ENCODE measurements at places on chromosomes 5 and 9.

- DNase-seq = no peak
These were observed 3.2 kb downstream of the TPM2 start for GRCh38 chr9:35686222-35687203.

GRCh38 chr5:73831066-73831465 lies 205.1 kb downstream of the ARHGEF28 start:
- no peak for DNase-seq

- DNase-seq = no peak
These were observed 102.9 kb downstream of the LIFR start for GRCh38 chr5:38453506-38453905.

- DNase-seq = no peak
These were observed 6.6 kb downstream of the C1QTNF2 start for GRCh38 chr5:160363660-160364395.

DNA sequence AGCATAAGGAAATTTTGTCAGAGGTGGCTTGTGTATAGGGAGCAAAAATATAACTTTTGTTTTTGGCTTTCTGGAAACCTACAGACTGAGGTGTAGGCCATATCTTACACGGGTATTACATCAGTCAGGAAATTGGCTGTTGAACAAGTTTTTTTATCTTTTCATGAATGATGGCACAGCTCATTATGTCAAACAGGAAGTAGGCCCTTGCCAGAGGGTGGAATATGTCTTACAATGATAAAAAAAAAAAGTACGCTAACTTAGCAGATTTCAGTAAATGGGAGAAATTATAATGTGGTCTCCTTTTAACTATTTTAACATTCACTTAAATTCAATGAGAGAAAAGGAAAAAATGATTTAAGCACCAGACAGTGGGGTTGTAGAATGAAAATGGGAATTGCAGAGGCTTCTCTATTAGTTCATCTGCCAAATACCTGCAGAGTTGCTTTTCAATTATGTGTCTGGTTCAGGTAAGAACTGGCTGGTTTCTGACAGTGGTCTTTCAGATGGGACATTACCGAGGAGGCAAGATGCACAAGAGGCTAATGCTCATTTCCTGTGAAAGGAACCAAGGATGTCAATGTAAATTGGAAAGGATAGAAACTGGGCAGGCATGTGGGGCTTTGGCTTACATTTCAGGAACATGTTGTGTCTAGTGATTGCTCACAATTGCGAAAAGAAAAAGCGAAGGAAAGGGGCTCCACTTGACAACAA lies 169.9 kb downstream of the NNT start:
- DNase-seq = peak; percentile 99

DNA sequence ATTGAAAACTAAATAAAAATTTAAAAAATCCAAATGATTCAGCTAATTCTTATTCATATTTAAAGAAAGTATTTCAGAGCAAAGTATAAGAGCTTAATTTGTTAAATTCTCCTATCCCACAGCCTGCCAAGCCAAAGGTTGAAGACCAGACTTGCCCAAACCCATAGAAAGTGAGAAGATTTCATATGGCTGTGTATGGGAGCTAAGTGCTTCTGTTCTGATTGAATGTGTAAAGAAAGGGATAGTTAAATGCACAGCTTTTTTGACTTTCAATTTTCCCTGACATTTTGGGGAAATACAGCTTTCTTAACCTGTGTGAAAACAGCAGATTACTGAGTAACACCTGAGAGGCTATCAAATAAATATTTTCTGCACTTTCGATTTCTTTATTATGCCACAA lies 125.0 kb upstream of the MTAP start:
- no peak for DNase-seq

DNA sequence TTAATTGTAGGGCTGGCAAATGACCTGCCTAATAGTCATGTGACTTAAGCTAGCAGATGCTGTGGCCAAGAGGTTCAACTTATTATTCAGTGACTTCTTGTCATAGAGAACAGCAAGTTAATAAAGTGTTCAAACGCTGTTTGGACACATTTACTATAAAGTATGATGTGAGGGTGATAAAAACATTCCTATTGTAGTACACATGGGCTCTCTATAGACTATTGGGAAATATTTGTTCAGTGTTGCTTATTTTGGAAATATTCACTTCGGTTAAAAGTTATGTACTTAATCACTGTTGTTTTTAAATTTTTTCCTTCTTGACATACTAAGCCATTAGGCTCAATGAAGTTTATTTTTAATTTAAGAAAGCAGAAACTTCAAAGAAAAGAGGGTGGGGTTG lies 345.0 kb downstream of the NNT start:
- DNase-seq = no peak

DNA sequence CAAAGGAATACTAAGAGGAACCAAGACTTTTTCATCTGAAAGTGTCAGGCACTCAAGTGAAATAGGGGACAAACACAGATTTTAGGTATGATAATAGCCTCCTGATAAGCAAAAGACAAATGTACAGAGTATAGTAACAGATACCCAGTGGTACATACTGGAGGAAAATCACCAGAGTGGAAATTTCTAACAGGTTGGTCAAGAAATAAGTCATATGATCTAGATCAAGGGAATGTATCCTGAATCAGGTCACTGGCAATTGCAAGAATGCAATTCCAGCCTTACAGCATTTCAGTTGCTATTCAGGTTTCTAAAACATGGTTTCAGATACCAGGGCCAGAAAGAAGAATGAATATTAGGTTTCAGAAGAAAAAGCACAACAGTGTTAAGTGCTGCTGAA lies 82.2 kb upstream of the SLCO6A1 start:
- no peak for DNase-seq

GRCh38 chr9:93065135-93065720 lies 6.7 kb downstream of the SUSD3 start:
- DNase-seq = no peak

GRCh38 chr5:172523146-172523745 lies 68.9 kb upstream of the SH3PXD2B start:
- DNase-seq = no peak

DNA sequence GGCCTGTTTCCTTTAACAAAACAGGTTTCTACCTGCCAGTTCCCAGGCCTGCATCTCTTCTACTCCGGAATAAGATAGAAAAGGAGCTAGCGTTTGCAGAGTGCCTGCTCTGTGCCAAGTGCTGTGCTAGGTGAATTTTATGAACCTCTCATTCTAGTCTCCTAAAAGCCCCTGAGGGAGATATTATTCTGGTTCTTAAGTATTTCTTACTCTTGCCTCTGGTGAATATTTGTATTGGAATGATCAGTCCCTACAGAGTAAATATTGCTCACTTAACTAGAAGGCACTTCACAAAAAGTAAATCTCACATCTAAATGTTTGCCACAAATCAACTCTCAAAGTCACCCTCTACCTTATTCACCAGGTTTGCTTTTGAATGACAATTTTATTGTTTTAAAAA lies 227.1 kb downstream of the AUH start:
- DNase-seq = no peak

DNA sequence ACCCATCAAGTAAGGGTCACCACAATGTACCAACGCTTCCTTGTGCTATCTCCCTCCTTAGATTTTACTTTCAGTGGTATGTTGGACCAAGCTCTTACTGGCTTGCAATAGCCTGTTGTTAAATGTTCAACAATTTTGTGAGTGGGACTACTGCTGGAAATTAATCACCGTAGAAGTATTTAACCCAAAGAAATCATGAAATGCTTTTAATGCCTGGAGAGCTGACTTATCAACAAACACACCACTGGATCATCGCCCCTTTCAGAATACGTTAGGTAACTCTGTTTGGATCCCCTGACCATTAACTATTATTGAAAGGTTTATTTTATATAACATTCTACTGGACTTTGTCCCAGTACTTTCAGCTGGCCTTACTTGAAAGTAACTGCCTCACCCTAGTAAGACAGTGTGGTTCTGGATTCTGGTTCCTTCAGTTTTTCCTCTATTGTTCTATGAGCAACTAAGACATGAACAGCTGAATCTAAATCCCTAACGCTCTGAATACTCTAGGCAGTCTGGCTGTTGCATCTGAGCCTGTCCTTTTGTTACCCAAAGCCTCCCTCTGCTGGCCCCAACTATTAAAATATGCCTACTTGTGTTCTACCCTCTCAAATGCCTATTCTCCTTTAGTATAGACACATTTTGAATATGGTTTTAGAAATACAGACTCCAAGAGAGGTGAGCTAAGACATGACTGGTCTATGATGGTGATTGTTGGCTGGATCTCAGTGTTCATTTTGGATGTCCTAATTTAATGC lies 1203.4 kb upstream of the DMAC1 start:
- DNase-seq = no peak

- no peak for DNase-seq
These were observed 135.2 kb downstream of the PTTG1 start for GRCh38 chr5:160556846-160557245.

DNA sequence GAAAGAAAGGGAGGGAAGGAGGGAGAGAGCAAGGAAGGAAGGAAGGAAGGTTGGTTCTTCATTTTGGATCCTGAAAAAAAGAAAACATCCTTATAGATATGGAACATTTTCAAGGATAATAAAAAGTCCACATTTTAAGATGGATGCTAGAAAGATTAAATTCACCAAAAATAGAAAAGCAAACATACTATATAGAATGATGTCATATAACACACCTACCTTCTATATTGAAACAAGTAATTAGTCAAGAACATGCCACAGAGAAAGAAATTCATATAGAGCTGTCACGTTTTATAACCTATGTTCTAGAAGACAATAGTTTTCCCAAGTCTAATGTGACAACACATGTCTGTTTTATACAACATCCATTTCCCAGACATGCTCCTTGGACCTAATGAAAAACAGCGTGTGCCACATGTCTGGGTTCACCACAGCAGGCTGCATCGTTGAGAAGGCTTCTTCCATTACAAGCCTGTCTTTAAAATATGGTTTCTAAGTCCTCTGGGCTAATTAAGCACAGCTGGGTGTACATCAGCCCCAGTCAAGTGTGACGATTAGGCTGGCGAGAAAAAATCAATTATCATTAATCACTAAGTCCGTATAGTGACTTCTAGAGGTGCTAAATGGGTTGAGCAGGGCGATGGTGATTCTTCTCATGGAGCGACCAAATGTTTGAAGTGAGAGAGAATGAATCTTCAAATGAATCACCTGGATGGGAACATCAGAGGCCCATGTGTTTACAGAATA lies 301.8 kb downstream of the TLE1 start:
- no peak for DNase-seq

GRCh38 chr5:8561224-8561840 lies 692.4 kb downstream of the MTRR start:
- no peak for DNase-seq

DNA sequence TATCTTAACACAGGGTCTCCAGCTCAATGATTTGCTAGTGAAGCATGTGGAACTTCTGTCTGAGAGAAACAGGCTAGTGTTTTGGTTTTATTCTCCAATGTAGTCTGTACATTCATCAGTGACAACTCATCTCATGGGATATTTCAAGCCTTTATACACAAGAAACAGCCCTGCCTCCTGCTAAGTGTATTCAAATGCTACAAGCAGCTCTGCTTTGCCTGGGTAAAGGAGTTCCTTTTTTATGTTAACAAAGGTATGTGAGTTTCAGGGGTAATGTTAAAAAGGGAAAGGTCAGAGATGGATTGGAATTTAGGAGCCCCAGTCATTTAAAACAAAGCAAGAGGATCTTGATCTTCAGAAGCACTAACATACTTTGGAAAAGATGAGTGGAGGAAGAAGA lies 498.7 kb downstream of the ISL1 start:
- no peak for DNase-seq

DNA sequence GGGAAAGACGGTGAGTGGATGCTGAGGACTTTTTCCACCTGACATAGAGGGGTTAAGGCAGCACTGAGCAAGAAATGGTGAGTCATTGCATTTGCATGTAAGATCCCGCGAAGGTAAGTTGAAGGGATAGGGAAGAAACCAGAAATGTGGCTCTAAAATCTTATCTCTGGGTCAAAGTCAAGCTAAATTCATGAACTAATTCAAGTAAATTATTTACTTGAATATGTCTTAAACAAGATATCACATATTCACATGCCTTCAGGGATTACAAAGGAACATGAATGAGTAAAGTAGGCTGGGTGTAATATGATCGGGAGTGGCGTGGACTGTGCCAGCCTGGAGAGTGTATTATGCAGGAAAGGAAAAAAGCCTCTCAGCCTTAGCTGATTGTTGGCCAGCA lies 74.4 kb upstream of the EQTN start:
- no peak for DNase-seq

GRCh38 chr9:27749838-27750237 lies 176.6 kb upstream of the C9orf72 start:
- no peak for DNase-seq

- DNase-seq = no peak
These were observed 35.1 kb downstream of the DMXL1 start for GRCh38 chr5:119105971-119106370.

DNA sequence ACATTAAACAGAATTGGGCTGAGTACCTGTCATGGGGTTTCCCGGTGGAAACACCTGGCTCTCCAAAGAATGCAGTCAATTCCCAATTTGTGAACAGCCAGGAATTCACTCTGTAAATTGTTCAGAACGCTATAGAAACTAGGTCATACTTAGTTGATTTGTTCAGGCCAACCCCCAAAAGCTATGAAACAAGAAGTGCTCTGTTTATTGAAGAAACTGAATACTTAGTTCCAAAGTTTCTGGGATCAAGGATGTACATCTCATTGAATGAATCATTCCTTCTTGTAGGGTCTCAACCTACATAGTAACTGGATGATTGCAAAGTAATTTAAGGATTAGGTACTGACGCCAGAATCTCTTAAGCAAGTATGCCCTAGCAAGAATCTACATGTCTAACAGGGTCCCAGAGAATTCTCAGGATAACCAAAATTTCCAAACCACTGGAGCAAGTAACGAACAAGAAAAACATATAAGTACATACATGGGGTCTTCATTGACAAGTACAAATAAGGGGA lies 659 bp upstream of the TUSC1 start:
- DNase-seq = no peak

DNA sequence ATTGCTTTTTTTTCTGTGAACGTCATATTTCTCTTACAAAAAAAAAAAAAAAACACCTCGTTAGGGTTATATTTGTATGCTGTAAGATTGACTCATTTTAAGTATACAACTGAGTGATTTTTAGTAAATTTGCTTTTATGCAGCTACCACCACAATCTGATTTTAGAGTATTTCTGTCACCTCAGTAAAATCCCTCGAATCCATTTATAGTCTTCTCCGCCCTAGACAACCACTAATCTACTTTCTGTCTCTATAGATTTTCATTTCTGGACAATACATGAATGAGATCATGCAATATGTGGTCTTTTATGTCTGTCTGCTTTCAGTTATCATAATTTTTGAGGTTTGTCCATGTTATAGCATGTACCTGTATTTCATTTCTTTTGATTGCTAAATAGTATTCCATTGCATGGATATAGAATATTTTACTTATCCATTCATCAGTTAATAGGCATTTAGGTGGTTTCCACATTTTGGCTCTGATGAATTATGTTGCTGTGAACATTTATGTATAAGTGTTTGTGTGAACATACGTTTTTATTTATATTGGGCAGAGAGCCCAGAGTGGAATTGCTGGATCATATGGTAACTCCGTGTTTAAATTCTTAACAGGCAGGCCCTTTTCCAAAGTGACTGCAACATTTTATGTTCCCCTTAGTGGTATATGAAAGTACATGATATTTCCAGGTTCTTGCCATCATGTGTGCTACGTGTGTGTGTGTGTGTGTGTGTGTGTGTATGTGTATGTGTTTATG lies 171.4 kb downstream of the SGCD start:
- no peak for DNase-seq

GRCh38 chr5:165351342-165351741 lies 1845.9 kb downstream of the MAT2B start:
- no peak for DNase-seq

GRCh38 chr9:133725886-133726285 lies 12.3 kb downstream of the SARDH start:
- DNase-seq = no peak
